ENCODE measurements at places on chromosomes 7 and 10. TPM values are rescaled to one million over a fixed set of nuclear protein-coding genes. Genes with fewer than 3 reads are reported as not detected.

DNA sequence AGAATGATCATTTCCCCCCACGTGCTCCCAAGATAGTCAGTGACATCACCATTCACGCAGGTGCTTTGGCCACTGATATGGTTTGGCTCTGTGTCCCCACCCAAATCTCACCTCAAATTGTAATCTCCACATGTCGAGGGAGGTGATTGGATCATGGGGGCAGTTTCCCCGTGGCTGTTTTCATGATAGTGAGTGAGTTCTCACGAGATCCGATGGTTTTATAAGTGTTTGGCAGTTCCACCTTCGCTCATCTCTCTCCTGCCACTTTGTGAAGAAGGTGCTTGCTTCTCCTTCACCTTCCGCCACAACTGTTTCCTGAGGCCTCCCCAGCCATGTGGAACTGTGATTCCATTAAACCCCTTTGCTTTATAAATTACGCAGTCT lies 205.4 kb upstream of the SH2B2 start:
- H3K4me3 ChIP-seq = no peak overlapping the region
- no peak overlapping the region for H3K27ac ChIP-seq
- no peaks in the 10 kb centered on the region for H3K27me3 ChIP-seq
- H3K36me3 ChIP-seq = no peaks in the 10 kb centered on the region
- no peak for DNase-seq

DNA sequence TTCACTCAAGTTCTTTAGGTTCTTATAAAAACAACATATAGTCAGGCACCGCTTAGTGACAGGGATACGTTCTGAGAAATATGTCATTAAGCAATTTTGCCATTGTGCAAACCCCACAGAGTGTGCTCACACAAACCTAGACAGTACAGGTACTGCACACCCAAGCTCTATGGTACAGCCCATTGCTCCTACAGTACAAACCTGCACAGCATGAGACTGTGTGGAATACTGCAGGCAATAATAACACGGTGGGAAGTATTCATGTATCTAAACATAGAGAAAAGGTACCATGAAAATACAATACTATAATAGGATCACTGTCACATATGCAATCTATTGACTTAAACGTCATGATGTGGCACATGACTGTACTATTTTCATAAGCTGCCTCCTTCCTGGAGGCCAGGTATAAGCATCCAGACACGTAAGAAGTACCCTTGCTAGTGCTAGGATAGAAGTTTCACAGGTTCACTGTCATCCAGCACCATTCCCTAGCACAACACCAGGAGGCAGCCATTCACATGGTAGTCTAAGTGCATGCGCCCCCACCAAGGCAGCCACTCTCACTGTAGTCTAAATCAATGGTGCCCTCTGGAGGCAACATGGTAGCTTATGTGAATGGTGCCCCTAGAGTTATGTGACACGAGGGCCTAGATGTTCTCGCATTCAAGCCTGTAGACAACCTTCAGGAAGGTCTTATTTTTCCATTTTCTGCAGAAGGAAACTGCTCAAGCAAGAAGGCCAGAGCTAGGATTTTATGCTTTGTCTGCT lies 98.5 kb downstream of the ARHGAP22 start:
- H3K4me1 ChIP-seq = no peaks in the 10 kb centered on the region
- no peak overlapping the region for H3K27ac ChIP-seq
- no peak for DNase-seq
- H3K36me3 ChIP-seq = no peaks in the 10 kb centered on the region
- no peak overlapping the region for H3K4me3 ChIP-seq

Gene CUBN
- total RNA-seq = 5.6 TPM

Gene WNT8B
- total RNA-seq = not detected

Gene LRRC18
- not detected for total RNA-seq

DNA sequence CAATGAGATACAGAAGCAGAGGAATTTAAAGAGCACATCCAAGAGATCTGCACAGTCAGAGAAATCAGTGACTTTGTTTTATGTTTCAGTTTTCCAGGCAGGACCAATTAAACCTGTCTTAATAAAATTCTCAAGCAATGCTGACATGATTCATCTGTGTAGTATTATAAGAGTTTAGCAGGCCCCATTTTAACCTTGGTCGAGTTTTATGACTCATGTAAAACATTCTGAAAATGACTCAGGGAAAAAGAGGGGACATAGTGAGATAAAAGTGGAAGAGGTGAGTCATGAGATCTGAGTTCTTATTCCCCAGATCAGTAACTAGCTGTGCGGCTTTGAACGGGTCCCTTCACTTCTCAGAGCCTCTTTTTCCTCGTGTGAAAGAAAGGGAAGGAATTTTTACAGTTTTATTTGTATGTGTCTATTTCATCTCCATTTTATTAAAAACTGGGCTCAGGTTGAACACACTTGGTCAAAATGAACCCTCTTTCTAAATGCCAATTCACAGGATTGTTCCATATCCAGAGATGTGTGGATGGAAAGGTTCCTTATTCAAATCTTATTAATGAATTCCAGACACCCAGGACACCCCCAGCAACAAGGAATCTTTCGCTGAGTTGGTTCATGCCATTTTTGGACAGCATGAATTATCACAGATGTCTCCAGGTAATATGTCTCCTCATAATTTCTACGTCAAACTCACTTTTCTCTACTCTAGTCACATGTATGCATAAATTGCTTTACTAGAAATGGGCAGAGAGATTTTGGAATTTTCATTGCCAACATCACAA lies 143.2 kb downstream of the JAZF1 start:
- H3K27ac ChIP-seq = no peak overlapping the region
- no peak for DNase-seq
- peaks cover 12% of the 10 kb centered on the region for H3K4me1 ChIP-seq

- H3K36me3 ChIP-seq = no peaks in the 10 kb centered on the region
- no peaks in the 10 kb centered on the region for H3K27me3 ChIP-seq
- H3K27ac ChIP-seq = no peak overlapping the region
- H3K4me1 ChIP-seq = no peaks in the 10 kb centered on the region
- H3K4me3 ChIP-seq = no peak overlapping the region
Measured at GRCh38 chr10:103942866-103943265, 24.1 kb upstream of the SLK start.

DNA sequence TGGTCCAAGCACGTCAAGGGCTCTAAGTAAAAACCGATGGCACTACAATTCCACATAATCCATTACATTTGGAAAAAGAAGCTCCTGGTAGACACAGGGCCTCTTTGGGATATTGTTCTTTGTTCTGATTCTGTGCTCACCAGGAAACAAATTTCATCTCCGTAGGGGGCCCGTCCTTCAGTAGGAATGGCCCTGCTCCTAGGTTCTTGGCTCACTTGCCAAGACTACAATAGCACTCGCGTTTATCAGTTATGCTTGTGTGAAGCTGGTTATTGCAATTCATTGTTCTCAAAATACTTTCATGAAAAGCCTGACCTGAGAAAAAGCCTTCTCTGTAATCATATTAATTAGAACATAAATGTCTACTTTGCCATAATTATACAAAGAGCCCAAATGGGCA lies 10.3 kb upstream of the ZC3HAV1L start:
- no peak for DNase-seq
- H3K4me1 ChIP-seq = peaks cover 17% of the 10 kb centered on the region
- peaks cover 56% of the 10 kb centered on the region for H3K36me3 ChIP-seq
- no peak overlapping the region for H3K4me3 ChIP-seq
- no peaks in the 10 kb centered on the region for H3K27me3 ChIP-seq
- no peak overlapping the region for H3K27ac ChIP-seq

Gene IL2RA
- total RNA-seq = 11.2 TPM

GRCh38 chr7:24724451-24725190 lies 32.6 kb downstream of the GSDME start:
- DNase-seq = no peak
- no peaks in the 10 kb centered on the region for H3K4me1 ChIP-seq
- no peaks in the 10 kb centered on the region for H3K27me3 ChIP-seq
- H3K36me3 ChIP-seq = no peaks in the 10 kb centered on the region

GRCh38 chr7:69840248-69840647 lies 242.0 kb downstream of the AUTS2 start:
- no peak overlapping the region for H3K27ac ChIP-seq
- no peaks in the 10 kb centered on the region for H3K36me3 ChIP-seq
- H3K27me3 ChIP-seq = no peaks in the 10 kb centered on the region
